ENCODE measurements at places on chromosomes 13 and 19. TPM values are rescaled to one million over a fixed set of nuclear protein-coding genes. Genes with fewer than 3 reads are reported as not detected.

DNA sequence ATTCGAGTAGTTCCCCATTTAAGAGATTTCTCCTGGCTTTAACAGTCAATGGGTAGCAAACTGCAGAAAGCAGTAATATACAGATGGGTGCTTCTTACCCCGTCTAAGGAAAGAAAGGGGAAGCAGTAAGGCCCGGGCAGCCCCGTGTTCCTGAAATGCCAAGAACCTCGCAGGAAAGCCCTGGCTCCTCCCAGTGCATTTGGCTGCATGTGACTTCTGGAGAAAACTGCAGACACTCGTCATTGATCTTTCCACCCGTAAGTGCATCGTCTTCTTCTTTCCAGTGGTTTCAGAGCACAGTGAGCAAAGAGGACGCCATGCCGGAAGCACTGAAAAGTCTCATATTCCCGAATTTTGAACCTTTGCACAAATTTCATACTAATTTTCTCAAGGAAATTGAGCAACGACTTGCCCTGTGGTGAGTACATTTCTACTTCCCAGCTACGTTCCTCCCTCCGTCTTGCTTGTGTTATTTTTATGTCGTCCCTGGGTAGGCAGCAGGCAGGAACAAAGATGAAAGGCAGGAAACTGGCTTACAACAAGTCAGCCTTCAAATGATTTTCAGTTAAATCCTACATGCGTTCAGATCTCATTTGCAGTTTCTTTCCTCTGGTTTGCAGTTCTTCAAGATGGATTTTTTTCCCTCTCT lies 165.2 kb downstream of the STK24 start:
- no peaks in the 10 kb centered on the region for H3K4me1 ChIP-seq
- H3K27me3 ChIP-seq, result no peaks in the 10 kb centered on the region
- peaks cover 19% of the 10 kb centered on the region for H3K36me3 ChIP-seq

DNA sequence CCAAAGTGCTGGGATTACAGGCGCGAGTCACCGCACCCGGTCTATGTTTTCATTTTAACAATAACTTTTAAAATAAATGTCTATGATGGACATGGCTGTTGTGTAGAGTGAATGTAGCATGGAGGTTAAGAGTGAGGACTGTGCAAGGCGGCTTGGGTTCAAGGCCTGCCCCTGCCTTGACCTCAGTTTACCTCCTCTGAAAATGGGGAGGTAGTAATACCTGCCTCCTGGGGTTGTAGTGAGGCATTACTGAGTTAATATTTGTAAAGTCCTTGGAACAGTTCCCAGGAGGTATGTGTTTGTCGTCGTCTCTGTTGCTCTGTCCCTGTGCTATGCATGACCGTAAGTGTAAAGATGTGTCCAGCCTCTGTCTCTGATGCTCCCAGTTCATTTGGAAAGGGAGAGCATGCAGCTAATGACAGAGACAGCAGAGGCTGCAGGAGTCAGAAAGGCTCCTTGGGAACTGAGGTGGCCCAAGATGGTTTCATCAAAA lies 9.4 kb downstream of the GARRE1 start:
- no peaks in the 10 kb centered on the region for H3K36me3 ChIP-seq
- no peaks in the 10 kb centered on the region for H3K27me3 ChIP-seq
- H3K4me3 ChIP-seq, result no peak overlapping the region
- H3K27ac ChIP-seq, result no peak overlapping the region

- peaks cover 5% of the 10 kb centered on the region for H3K4me1 ChIP-seq
- H3K36me3 ChIP-seq, result no peaks in the 10 kb centered on the region
- H3K4me3 ChIP-seq, result no peak overlapping the region
These were observed 97.2 kb downstream of the WTIP start for GRCh38 chr19:34578751-34579150.

GRCh38 chr13:108795841-108796240 lies 166.4 kb downstream of the MYO16 start:
- no peak for DNase-seq
- H3K27me3 ChIP-seq, result no peaks in the 10 kb centered on the region
- H3K36me3 ChIP-seq, result no peaks in the 10 kb centered on the region
- H3K4me1 ChIP-seq, result no peaks in the 10 kb centered on the region

GRCh38 chr19:50922317-50922853 lies 11.2 kb upstream of the KLK4 start:
- no peak overlapping the region for H3K27ac ChIP-seq
- no peaks in the 10 kb centered on the region for H3K27me3 ChIP-seq
- peak; percentile 59 for DNase-seq
- H3K36me3 ChIP-seq, result no peaks in the 10 kb centered on the region

DNA sequence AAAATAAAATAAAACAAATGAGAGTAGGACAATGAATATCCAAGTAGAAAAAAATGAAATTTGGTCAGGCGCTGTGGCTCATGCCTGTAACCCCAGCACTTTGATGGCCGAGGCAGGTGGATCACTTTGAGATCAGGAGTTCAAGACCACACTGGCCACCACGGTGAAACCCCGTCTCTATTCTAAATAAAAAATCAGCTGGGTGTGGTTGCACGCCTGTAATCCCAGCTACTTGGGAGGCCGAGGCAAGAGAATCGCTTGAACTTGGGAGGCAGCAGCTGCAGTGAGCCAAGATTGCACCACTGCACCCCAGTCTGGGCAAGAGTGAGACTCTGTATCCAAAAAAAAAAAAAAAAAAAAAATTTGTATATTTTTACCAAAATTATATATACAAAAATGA lies 18.2 kb upstream of the ZMYM5 start:
- H3K4me1 ChIP-seq, result no peaks in the 10 kb centered on the region
- H3K27ac ChIP-seq, result no peak overlapping the region
- no peaks in the 10 kb centered on the region for H3K36me3 ChIP-seq
- no peaks in the 10 kb centered on the region for H3K27me3 ChIP-seq
- no peak overlapping the region for H3K4me3 ChIP-seq

GRCh38 chr19:48618278-48618915 lies 581 bp downstream of the RPL18 start:
- peaks cover 24% of the 10 kb centered on the region for H3K36me3 ChIP-seq
- H3K4me1 ChIP-seq, result peaks cover 3% of the 10 kb centered on the region
- H3K4me3 ChIP-seq, result peak overlapping the region; percentile 93
- H3K27me3 ChIP-seq, result no peaks in the 10 kb centered on the region
- no peak for DNase-seq

GRCh38 chr13:23794267-23795161 lies 94.7 kb downstream of the MIPEP start:
- no peak overlapping the region for H3K27ac ChIP-seq
- H3K27me3 ChIP-seq, result no peaks in the 10 kb centered on the region
- DNase-seq, result no peak
- H3K36me3 ChIP-seq, result no peaks in the 10 kb centered on the region

- no peak overlapping the region for H3K27ac ChIP-seq
- H3K27me3 ChIP-seq, result peaks cover 3% of the 10 kb centered on the region
- no peaks in the 10 kb centered on the region for H3K36me3 ChIP-seq
- DNase-seq, result no peak
- no peak overlapping the region for H3K4me3 ChIP-seq
These were observed 227.4 kb downstream of the LHFPL6 start for GRCh38 chr13:39375601-39376000.

GRCh38 chr19:2747349-2747748 lies 7.5 kb upstream of the SLC39A3 start:
- H3K4me1 ChIP-seq, result no peaks in the 10 kb centered on the region
- DNase-seq, result no peak
- H3K36me3 ChIP-seq, result no peaks in the 10 kb centered on the region
- no peak overlapping the region for H3K27ac ChIP-seq
- peaks cover 3% of the 10 kb centered on the region for H3K27me3 ChIP-seq

Gene GRIK5
- total RNA-seq, result 42.9 TPM

Gene CEACAM3
- total RNA-seq, result not detected

Gene HNRNPA1L2
- total RNA-seq, result 7.3 TPM

Gene IGFL4
- 0.11 TPM for total RNA-seq
